ENCODE measurements at places on chromosomes 11 and 22.

DNA sequence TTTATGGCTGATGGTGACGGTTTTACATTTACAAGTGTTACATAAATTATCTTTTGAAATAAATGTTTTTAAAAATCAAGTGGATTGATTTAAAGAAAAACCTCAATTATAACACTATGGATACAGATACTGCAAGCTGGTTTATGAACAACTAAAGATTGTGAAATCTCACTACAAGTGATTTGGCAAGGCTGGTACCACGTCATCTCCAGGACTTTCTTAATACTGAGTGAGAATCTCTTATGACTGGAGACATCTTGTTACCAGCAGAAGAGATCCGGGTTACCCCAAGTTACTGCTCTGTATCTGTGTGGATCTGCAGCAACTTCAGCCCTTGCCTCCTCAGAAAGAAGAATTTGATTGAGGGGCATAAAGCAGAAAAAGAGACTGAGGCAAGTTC is 452.9 kb downstream of the MN1 start:
- no peak for DNase-seq

DNA sequence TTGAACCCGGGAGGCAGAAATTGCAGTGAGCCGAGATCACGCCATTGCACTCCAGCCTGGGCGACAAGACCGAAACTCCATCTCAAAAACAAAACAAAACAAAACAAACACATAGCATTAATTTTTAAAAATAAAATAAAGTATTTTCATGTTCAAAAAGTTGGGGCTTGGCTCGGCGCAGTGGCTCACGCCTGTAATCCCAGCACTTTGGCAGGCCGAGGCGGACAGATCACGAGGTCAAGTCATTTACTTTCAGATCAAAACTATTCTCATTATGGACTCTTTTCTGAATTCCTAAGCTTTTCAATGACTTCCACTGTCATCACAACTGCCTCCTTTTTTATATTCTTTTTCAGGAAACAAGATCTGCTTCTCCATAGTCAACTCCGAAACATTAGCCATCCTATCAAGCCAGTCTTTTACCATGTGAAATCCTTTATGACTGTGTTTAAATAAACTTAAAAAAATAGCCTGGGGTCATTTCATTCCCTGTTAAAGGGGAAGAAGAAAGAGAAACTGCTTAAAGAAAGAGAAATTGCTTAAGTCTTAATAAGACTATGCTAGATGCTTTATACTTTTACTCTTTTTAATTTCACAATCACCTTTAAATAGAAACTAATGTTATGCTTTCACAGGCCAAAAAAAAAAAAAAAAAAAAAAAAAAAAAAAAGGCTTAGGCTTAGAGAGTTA is 13.1 kb upstream of the CHRNA10 start:
- no peak for DNase-seq

- no peak for DNase-seq
Observed at GRCh38 chr22:45529971-45530575, 27.4 kb downstream of the FBLN1 start.

DNA sequence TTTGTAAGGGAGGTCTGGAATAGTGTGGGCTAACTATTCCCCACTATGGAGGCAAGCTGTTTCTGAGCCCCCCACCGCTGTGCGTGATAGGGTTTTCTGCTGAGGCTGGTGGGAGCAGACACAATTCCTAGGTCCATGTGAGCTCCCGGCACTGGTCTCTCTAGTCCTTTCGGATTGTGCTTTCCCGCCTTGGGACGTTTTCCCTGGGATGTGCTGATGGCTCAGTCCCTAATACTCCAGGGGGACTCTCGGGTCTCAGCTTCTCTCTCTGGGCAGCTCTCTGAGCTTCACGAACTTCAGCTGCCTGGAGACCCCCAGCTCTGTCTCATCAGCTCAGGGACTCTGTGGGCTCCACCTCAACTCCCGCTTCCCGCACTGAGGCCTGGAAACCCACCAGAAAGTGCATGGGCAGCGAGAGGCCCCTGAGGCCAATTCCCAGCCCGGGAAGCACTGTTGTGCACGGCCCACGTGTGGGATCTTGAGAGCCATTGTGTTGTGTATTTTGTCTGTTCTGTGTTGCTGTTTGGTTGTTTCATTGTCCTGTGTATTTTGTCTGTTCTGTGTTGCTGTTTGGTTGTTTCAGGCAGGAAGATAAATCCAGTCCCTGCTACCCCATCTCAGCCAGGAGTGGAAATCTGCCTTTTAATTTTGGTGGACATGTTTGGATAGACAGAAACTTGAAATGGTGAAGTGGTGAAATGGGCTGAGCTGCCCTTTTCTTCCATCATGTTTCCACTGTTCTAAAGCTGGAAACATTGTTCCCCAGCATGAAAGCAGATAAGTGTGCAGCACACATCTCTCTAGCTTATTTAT is 12.7 kb upstream of the TNNT3 start:
- DNase-seq, result no peak

- peak; percentile 34 for DNase-seq
Observed at GRCh38 chr11:61967924-61968757, 707 bp upstream of the FTH1 start.

- no peak for DNase-seq
Observed at GRCh38 chr11:2539371-2540222, 94.8 kb downstream of the KCNQ1 start.

DNA sequence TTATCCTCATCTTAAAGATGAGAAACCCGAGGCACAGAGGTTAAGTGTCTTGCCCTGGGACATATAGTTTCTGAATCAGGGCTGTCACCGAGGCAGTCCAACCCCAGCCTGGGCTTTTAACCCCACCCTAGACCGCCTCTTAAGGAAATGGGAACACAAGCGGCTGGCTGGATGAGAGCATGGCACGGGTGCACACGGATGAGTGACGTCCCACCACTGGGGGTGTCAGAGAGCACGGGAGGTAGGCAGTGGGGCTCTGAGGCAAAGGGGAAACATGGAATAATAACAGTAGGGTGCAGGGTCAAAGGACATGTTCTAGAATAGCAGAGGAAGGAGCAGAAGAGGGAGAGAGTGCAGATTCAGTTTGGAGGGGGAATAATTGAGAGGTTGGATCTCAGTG is 22.3 kb downstream of the PPFIBP2 start:
- DNase-seq, result no peak

DNA sequence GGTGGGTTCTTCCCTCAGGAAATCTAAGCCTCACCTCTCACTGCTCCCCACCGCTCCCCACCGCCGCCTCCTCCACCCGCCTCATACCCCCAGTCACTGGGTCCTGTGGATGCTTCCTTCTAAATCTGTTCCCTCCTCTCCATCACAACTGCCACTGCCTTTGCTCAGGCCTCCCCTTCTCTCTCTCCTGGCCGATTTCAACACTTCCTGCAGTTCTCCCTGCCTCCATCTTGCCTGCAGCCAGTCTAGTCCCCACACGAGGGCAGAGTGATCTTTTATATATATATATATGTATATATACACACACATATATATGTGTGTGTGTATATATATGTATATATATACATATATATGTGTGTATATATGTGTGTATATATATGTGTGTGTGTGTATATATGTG is 27.8 kb downstream of the CREB3L1 start:
- no peak for DNase-seq

- DNase-seq, result no peak
Observed at GRCh38 chr22:40335358-40335757, 10.9 kb upstream of the ADSL start.

DNA sequence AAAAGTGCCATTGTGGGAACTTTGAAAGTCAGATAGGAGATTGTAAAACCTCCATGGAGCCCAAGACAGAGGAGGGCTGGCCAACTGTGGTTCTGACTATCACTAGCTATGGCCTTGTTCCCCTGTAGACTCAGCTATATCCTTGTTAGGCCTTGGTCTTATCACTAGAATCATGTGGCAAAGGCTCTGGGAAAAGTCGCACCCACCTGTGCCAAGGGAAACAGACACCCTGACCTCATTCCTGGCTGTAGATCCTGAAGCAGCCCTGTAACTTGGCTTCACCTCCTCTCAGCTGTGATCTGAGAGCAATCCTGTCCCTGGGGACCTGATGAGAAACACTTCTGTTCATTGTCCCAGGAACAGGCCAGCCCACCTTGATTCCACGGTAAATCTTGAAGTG is 566.2 kb downstream of the TMEM135 start:
- DNase-seq, result no peak

DNA sequence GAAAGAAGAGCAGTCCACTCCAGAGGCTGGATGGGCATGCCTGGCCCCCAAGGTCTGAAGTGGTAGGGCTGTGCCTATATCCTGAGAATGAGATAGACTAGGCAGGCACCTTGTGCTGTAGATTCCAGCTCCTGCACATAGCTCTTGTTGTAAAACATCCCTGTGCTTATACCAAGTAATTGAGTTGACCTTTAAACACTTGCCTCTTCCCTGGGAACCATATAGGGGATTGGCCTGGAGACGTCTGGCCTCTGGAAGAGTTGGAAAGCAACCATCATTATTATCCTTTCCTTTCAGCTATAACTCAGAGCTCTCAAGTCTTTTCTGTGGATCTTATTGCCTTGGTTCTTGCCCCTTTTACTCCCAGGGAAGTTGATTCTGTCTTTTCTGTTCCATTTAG is 15.1 kb downstream of the LIMK2 start:
- no peak for DNase-seq

DNA sequence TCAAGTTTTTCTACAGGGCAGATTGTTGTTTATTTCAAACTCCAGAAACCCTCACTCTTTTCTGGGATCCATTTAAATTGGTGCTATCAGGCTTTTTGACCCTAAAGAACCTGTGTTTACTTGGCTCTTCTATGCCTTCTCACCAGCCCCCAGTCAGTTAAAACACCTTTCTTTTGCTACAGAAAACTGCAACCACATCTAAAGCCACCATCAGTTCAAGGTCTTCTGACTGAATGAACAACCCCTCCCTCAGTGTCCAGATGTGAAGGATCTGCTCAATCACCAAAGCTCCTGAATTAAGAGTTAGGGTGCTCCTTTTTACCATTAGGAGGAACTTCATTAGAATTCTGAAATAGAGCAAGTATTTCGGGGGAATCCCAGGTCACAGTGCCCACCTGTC is 7.0 kb upstream of the GLYATL1B start:
- no peak for DNase-seq

DNA sequence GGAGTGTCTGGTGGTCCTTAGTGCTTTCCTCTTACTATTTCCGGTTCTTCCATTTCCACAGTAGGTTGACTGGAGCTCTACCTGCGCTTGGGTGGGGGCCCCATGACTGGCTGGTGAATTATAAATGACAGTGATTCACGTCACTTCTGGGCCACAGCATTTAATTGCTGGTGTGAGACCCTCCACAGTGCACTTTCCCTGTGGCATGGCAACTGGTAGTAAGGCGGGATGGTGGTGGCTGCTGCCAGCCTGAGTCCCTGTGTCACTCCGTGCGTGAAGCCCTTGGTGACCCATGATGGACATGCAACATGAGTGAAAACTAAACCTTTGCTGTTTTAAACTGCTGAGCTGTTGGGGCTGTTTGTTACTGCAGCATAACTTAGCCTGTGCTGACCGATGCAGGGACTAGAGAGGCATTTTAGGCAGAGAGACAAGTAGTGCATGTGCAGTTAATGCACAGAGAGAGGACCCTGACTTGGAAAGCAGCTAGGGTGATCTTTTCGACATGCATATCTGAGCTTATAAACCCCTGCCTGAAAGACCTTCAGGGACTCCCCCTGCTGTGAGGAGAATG is 3.1 kb downstream of the PRDM11 start:
- DNase-seq, result no peak

- no peak for DNase-seq
Observed at GRCh38 chr11:10857459-10857708, 469 bp downstream of the ZBED5 start.

DNA sequence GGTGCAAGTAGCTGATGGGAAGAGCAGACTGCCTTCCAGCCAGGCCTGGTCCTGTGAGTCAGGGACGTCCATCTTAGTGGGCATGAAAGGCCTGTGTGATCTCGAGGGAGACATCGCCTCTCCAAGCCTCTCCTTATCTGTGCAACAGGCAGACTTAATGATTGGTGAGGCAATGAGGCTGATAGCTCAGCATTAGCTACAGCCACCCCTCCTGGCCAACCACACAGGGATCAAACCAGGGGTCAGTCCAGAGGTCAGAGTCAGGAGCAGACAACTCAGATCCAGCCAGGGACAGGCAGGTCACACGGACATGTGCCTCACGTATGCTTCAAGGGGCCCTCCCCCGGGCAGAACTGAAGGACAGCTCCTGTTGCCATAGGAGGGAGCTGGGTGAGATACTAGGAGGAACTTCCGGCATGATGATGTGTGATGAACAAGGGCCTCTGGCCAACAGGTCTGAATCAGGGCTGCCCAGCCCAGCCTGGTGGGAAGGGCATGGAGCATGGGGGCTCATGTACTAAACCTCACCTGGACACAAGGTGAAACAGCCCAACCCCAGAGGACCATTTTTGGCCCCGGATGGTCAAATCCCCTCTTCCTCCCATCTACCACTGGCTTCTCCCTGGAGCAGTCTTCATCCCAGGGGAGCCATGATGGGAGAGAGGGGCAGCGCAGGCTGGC is 2.8 kb upstream of the APOC3 start:
- DNase-seq, result no peak

DNA sequence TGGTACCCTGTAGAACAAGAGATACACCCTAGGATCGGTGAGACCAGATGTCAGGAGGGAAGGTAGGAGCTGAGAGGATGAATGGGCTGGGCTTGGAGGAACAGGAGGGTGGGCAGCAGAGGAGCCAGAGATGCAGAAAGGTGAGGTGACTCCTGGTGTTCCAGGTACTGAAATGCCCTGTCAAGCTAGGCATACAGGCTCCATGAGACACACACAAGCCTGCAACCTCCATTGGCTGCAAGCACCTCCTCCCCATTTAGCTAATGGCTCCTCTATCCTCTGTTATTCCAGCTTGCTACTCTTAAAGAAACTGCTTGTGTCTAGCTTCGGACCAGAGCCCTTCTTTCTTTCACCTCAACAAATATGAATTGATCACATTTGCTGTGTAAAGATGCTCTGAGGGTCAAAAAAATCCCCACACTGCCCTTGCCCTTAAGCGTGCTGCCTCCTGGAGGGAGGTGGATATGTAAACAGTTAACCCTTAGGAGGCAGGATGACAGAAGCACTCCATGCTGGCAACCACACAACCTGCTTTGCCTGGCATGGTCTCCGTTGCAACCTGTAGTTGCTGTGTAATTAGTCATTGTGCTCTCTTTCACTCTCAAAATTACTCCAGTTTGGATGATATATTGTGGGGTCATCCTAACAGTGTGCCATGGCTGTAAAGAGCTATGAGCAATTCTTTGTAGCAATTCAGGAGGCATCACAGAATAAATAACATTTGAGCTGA is 156.0 kb downstream of the PKNOX2 start:
- no peak for DNase-seq

DNA sequence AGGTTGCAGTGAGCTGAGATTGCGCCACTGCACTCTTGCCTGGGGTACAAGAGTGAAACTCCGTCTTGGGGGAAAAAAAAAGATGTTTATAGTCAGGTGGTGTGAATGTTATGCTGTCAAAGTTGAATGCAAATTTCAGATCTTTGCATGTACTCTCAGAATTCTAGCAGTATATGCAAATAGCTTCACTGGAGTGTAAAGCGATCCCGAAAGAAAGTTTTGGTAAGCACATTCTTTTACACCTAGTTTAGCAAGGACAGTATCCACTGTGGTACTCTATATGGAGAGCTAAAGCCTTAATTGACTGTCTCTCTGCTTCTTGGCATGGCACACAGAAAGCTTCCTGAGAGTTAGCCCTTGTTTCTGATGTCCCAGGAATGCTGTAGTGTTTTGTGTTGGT is 4.0 kb downstream of the JAM3 start:
- no peak for DNase-seq
